ENCODE measurements at places on chromosomes 16 and 17.

DNA sequence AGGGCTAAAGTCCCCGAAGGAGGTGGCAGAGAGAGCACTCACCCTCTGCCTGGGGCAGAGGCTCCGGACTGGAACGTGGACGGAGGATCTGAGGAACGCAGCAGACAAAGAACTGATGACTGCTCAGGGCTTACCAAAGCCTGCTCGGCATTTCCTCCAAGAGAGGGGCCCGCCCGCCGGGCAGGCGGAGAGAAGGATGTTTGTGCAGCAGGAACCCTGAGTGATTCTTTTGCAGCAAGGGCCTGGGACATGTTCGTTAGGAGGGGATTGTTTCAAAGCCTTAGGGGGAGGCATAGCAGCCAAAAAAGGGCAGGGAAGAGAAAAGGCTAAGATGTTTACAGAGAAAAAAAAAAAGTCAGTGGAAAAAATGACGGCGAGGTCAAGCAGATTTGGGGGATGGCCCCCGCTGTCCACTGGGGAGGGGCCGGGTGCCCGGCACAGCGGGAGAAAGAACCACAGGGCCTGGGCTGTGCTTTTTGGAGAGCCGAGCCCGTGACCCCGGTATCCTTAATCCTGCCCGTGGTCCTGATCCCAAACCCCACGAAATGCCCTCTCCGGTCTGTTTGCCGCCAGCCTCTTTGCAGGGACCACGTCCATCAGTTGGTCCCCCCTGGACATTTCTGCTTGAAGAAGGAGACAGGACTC is 129.3 kb downstream of the NTN1 start:
- no peak for DNase-seq

DNA sequence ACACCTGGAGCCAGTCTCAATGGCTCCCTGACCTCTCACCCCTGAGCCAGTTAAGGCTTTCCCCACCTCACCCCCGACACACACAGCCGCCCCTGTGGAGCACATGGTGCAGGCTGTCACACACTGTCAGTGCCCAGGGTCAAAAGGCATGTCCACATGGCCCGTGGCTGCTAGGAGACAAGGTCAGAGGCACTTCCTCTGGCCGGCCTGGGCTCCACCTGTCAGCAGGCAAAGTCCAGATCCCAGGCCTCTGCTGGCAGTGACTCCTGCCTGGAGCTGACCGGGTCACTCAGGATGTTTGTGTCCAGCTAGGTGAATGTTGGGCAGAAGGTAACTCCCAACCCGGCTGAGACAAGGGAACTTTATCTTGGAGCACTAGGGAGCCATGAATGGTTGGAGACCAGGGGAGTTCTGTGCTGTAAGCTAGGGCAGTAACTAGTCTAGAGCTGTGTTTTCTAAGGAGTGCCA is 6.0 kb downstream of the SREBF1 start:
- no peak for DNase-seq

DNA sequence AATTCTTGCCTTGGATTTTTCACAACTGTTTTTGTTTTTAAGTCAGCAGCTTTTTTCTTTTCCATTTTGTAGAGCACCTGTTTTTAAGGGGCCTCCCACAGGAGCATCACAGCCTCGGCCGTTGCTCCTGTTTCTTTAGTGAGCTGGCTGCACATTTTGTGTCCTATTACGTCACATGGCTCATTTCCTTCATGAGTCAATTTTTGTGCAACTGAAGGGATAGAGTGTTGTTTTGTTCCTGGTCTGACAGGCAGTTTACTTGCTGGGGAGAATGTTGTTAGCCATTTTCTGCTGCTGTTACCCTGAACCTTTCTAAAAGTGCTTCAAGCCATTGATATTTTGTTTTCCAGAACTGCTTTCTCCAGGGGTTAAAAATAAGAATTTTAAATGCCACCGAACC is 45.0 kb upstream of the CRISPLD2 start:
- DNase-seq = peak; percentile 71

GRCh38 chr17:74843352-74843627 is 16.4 kb downstream of the GRIN2C start:
- DNase-seq = no peak
